Suppressor macrophage treated with lipopolysaccharide for 1 hour (primary cell): ENCODE measurements at places on chromosomes 16 and 17.
A peak's percentile ranks its signal among the peaks of the same experiment; 100 is the strongest.

DNA sequence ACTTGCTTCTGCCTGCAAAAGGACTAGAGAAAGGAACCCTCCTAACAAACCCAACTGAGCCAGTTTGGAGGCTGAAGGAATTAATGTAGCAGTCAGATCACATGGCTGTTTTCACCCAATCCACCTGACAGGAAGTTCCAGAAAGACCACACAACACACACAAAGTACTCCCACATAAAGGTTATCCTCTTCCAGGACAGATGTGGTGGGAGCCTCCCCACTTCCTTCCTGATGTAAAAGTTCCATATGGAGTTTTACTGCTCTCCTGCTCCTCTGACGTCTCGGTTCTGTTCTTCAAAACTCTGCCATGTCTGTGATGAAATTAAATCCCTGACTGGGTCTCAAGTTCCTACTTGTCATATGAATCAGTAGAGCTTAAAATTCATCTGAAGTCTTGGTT lies 497.0 kb upstream of the HSBP1 start:
- no peak for DNase-seq

DNA sequence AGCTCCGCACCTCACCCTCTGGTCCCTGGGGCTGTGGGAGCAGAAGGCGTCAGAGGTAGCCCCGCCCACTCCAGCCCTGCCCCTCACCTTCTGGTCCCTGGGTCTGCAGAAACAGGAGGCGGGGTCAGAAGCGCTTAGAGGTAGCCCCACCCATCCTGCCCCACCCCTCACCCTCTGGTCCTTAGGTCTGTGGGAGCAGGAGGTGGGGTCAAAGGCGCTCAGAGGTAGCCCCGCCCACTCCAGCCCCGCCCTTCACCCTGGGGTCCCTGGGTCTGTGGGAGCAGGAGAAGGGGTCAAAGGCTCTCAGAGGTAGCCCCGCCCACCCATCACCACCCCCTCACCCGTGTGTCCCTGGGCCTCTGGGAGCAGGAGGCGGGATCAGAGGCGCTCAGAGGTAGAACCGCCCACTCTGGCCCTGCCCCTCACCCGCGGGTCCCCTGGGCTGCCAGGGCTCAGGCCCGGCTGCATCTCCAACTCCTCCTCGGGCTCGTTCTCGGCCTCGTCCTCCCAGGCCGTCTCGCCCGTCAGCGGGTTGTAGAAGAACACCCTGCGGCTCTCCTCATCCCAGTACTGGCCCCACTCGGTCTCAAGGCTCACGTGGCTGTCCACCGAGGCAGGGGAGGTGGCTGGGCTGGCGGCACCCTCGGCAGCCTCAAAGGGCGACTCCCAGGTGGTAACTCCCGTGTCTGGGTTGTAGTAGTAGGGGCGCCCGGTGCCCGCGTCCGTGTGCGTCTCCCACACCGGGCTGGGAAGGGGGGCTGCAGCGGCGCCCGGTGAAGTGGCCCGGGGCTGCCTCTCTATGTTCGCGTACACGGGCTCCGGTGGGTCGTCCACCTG lies 27.2 kb downstream of the ARHGAP27 start:
- no peak for DNase-seq

- DNase-seq = peak; percentile 95
Measured at GRCh38 chr17:38900978-38901656, 24.3 kb upstream of the LASP1NB start.

- peak; percentile 63 for DNase-seq
Measured at GRCh38 chr17:30964876-30965275, 6.0 kb upstream of the RNF135 start.

GRCh38 chr16:4216596-4216995 lies 25.3 kb downstream of the SRL start:
- DNase-seq = no peak

DNA sequence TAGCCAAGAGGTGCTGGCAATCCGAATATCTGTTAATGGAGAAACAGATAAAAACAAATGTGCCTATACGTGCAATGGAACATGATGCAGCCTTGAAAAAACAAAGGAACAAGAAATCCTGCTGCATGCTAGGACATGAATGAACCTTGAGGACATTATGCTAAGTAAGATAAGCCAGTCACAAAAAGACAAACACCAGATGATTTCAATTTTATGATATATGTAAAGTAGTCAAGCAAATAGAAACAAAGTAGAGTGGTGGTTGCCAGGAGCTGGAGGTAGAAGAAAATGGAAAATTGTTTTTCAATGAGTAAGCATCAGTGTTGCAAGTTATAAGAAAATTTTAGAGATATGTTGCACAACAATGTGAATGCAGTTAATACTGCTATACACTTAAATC lies 409.7 kb upstream of the CDH8 start:
- DNase-seq = no peak

DNA sequence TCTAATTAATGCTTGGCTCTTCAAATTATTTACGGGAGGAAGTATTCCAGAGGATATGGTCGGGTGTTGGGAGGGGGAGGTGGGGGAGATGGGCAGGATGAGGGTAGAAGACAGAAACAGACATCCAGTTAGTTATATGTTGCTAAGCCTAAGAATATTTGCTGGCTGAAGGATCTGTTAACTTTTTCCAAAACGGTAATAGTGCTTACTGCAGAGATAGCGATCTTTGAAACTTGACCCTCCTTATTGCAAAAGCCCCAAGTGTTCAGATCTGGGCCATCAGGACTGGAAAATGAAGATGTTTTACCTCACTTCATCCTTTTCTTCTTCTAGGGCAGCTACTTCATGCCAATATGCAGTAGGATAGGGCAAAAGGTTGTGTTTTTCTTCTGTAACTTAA lies 27.0 kb upstream of the MMD start:
- DNase-seq = no peak

DNA sequence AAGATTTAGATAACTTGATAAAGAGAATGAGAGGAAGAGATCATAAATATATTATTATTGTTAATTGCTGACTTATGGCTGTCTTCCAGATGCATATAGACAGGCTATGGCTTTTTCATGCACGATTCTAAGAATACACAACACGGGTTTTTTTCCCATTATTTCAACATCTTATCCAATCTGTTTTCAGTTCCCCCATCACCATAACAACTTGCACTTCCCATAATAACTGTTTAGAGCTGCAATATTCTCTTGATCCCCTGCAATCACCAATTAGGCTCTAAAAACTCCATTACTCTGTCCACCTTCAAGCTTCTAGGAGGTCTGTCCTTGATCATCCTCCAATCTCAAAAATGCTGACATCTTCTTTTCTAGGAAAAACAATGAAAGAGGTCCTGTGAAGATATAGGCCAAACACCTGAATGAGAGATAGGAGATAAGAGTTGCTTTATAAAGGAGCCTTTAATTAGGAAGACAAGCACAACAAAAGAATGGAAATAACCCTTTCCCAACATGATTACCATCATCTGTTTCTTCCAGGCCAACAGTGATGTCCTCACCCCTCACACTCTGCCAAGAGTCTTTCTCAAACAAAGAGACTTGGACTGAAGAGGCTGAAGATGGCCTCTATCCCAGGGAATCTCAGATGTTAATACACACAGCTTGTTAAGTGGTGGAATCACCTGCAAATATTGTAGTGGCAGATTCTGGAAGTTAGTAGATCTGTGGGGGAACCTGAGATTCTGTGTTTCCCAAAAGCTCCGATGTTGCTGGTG lies 32.2 kb upstream of the CCL2 start:
- DNase-seq = peak; percentile 90

DNA sequence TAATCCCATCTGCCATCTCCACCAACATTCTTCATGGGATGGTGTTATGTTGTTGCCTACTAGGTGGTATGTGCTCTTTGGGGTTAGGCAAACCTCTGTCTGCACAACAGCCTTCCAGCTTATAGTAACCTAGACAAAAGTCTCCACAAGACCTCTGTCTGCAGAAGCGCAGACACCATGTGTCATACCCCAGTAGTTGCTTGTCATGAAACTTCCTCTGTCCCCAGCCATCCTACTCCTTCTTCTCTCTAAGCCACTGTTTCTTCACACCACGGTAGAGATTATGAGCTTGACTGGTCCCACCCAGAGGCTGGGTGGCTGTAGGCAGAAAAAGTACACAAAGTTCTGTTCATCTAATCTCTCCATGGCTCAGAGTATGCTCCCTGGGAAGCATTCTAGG lies 100.3 kb downstream of the MAF start:
- DNase-seq = peak; percentile 34

GRCh38 chr16:87291944-87292343 lies 25.2 kb downstream of the C16orf95 start:
- DNase-seq = no peak

DNA sequence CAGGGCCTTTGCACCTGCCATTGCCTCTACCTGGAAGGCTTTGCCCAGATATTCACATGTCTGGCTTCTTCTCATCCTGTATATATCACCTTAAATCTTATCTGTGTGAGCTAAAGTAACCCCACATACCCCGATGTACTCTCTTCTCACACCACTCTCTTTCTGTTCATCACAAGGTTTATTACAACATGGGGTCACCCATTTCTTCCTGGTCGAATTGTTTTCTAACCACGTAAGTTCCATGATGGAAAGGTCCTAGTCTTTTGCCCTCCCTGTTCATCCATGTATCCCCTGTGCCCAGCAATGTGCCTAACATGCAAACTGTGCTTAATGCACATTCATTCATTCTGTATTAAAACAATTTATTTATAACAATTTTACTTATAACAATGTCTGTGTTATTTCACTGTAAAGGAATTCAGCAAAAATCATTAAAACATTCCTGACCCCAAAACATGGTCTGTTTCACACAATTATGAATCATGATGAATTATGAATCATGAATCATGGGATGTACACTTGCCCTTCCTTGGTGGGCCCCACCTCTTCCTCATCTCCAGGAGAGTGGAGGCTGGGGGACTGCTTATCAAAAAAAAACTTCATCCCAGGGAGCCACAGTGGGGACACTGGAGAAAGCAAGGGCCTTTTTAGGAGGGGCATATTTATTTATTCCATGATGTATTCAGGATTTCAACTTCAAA lies 336.4 kb downstream of the GRIN2A start:
- DNase-seq = no peak

DNA sequence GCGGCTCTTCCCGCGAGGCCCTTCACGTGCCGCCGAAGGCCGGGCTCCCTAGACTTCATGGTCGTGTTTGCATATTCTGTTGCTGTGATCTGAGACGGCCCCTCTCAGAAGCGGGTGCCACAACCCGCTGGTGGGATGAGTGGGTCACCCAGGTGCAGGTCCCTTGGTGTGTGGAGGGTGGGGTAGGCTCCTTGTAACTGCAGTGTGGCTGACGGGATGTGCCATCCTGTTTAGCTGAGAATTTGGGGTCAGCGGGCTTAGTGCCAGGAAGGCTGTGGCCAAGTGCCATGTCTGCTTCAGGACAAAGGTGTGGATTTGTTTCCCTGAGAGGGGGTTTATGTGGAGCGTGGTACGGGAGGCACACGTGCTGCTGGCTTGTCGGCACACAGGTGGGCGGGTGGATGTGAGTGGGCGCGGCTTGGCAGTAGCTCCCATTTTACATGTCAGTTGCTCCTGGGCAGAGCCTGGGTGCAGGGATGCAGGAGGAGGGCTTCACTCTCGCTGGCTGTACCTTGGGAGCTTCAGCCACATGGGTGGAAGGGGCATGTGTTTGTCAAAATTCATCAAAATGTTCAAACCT lies 9.2 kb upstream of the WFIKKN1 start:
- DNase-seq = no peak

DNA sequence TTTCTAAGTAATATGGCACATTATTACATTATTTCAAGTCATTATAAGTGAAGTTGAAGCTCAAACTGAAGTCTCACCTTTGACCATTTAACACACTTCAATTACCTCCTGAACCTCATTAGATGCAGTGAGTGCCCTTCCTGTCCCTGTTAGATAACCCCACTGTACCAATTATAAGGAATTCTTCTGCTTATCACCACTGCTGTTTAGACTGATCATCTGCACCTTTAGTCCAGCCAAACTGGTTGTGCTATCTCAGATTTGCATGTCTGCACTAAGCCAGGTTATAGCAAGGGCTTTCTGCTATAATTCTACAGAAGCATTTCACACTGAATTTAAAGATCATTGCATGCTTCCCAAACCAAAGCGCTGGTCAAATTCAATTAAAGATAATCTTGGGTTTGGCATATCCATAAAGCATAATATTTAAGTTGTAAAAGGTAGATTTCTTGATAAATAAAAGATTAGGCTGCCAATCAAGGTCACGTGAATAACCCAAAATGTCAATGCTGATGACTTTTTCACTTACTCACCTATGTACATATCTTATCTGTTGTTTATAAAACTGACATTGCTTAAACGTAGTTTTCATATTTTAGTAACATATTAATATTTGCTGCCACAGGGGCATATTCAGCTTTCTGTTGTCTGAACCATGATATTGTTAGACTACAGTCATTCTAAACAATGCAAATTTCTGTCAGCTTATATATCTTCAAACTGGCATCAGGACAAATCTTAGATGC lies 11.9 kb downstream of the ITFG1 start:
- DNase-seq = no peak

DNA sequence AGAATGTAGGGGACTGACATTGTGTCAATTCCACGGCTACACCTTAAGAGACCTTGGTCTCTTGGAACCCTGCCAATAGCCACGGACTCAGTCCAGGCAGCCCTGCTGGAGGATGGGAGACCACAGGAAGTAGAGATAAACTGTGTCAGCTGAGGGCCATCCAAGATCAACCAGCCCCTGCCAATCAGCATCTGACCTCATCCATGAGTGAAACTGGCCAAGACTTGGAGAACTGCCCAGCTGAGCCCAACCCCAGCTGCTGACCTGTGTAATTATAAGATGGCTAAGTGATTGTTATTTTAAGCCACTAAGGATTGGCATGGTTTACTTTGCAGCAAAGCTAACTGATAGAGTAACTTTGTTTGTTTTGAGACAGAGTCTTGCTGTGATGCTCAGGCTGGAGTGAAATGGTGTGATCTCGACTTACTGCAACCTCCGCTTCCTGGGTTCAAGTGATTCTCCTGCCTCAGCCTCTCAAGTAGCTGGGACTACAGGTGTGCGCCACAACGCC lies 13.3 kb upstream of the YWHAE start:
- DNase-seq = no peak

DNA sequence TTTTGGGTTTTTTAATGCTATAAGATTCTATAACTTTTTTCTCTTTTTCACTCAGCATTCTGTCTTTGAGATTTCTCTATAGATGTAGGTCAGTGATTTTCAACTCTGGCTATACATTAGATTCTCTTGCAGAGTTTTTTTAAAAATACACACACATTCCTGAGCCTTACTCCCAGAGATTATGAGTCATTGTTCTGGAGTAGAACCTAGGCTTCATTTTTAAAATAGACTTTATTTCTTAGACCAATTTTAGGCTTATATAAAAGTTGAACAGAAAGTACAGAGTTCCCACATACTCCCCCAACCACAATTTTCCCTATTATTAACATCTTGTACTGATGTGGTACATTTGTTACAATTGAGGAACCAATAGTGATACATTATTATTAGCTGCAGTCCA lies 63.3 kb downstream of the CYB561 start:
- no peak for DNase-seq

DNA sequence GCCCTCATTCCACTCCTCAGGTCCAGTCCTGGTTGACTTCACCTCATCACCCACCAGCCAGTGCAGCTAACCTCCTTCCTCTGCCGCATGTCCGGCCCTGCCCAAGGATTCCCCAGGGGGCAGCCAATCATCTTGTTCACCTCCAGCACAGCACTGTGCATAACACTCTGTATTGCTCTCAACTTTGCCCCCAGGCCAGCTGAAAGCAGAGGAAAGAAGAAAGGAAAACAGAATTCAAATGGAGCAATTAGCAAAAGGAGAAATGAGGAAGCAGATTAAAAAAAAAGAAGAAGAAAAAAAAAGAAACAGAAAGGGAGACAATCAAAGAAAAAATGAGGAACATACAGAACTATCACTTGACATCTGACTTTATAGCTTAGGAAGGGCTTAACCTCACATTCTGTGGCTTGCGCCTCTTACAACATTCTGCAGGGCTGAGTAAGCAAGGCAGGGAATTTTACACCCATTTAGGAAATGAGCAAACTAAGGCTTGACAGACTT lies 26.1 kb downstream of the GAS7 start:
- peak; percentile 84 for DNase-seq

GRCh38 chr17:57713140-57713539 lies 32.0 kb downstream of the CCDC182 start:
- no peak for DNase-seq
